ENCODE measurements at places on chromosomes 1 and 21.

DNA sequence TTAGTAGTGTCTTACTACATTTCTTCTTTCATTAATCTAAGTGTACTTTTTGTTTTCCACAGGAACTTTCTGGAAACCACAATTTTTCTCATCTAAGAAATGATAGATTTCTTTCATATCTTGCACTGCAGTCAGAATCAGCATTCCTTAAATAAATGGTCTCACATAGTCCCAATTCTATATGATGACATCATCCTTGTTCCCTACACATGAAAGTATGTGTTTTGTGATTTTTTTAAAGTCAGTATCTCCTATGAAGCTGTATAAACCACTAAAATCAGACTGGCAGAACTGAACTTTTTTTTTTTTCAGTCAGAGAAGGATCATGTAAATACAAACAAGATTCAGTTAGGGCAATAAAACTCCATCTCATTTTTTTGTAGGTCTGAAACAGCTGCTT lies 742.6 kb upstream of the CXADR start:
- no peak for DNase-seq

DNA sequence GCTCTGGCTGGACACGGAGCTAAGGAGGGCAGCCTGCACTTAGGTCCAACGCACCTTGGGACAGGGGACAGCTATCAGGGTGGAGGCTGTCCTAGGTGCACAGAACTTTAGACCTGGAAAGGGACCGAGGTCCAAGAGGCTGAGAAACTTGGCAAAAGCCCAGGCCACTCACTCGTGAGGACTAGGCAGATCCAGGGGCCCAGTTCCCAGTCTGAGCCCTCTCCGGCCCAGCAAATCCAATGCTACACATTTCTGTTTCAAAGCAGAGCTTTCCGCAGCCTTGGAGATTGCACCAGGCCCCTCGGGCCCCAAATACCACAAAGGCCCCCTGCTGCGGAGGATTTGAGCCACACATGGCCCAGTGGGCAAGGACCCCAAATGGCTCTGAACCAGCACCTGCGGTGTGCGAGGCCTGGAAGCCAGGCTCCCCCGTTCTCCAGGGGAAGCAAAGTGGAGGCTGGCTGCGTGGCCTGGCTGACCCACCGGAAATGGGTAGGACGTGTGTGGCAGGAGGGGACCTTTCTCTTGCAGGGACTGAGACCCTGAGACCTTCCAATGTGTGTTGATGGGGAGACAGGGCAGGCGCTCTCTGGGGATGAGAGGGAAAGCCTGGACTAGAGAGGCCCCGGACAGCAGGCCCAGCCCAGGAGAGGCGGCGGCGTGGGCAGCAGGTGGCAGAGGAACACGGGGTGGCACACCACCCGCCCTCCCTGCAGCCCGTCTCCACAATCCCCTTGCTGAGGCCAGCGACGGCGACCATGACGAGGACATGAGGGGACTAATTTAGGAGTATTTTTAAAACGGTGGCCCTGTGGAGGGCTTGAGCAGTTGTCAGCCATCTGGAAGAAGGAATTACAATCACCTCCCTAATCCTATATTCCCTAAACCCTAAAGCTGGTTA lies 118.7 kb downstream of the CASZ1 start:
- DNase-seq: no peak

DNA sequence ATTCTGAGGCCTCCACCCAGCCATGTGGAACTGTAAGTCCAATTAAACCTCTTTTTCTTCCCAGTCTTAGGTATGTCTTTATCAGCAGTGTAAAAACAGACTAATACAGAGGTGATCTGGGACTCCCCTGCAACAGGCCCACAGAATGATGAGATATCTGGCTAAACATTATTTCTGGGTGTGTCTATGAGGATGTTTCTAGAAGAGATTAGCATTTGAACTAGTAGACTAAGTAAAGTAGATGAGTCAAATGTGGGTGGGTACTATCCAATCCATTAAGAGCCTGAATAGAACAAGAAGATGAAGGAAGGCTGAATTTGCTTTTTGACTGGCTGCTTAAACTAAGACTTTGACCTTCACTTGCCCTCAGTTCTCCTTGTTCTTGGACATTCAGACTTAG lies 396.5 kb upstream of the LRRC7 start:
- DNase-seq: peak; percentile 45

DNA sequence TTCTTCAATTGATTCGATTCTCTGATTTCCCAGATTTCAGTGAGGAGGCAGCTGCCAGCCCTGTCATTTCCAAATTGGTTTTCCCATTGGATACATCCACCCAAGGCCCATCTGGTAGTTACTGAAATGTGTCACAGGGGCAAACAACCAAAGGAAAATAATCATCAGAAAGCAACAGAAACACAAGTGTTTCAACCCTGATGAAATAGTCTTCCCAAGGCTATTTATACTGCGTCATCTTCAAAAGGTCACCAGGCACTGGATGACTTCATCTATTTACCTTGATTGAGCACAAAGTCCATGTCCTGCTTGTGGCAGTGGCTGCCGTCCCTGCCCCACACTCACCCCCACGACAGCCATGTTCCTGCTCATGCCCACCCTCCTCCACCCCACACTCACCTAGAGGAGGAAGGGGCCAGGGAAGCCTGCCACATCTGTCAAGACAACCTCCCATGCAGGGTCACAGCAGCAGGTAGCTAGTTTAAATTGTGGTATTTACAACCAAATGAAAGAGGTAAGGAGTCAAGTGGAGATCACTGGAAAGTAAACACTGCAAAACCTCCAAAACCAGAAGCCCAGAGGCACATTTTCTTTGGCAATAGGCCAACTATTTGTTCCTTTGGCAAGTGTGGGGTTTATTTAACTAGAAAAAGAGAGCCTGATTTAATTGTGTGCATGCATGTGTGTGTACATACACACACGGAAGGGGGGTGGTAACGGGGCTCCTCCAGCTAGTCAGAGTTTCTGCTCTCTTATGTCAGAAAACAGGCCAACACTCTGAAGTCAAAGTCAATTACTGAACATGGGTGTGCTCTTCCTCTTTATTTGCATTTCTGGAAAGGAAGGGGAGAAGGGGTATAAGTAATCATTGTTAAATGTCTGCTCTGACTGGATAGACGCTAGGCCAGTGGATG lies 49.5 kb upstream of the RAB4A start:
- no peak for DNase-seq

- peak; percentile 71 for DNase-seq
These were observed 44.1 kb upstream of the BCL10 start for GRCh38 chr1:85320371-85321131.

GRCh38 chr1:9025449-9025848 lies 774 bp downstream of the SLC2A7 start:
- no peak for DNase-seq

DNA sequence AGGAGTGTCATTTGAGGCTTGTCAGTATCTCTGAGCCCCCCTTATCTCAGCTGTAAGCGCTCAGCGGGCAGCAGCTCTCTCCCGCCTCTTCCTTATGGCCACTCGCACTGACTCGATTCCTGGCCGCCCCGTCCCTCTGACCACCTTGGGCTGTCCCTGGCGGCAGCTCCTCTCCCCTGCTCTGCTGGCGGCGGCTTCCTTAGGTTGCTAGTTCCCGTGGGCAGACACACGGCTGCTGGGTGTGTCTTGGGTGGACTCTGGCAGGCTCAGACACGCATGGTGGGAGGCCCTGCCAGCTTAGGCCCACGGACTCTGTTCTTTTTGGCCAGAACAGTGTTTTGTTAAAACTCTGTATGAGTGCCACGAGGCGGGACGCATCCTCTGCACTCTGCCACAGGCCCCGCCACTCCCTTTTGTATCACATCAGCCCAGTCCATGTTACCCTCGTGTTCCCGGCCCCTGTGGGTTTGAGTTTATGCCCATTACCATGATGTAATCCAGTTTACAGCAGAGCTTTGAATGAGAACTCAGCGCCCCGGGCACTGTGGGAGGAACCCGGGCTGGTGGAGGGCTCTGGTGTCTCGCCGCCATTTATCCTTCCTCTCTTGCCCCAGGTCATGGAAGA lies 45.9 kb downstream of the COQ8A start:
- DNase-seq: no peak

DNA sequence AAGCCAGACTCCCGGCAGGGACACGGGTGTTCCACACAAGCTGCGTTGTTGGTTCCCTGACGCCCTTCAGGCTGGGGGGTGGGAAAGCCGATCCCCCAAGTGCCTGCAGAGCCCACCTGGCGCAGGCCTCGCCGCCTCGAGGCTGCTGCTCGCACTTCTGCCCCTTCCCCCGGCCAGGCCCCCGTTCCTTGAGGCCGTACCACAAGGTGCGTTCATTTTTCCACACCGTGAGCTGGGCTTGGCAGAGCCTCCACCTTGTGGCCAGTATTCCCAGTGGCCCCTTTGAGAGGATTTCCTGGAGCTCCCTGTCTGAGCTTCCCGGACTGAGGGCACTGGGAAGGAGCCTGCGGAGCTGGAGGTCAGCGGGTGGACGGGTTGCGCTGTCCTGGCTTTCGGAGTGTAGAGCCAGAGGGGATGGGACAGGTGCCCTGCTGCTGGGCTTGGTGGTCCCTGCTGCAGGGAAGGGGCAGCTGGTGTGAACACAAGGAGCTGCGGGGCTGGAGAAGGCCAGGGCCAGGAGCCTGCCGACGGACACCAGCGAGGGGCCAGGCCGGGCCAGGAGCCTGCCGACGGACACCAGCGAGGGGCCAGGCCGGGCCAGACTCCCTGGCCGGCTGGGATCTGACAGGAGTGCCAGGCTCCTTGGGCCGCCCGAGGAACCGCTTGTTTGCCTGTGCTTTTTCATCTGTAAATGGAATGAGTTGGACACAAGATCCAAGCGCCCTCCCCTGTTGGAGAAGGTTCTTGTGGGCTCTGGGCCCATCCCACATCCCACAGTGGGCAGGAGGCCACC lies 18.4 kb downstream of the PDXK start:
- DNase-seq: no peak

DNA sequence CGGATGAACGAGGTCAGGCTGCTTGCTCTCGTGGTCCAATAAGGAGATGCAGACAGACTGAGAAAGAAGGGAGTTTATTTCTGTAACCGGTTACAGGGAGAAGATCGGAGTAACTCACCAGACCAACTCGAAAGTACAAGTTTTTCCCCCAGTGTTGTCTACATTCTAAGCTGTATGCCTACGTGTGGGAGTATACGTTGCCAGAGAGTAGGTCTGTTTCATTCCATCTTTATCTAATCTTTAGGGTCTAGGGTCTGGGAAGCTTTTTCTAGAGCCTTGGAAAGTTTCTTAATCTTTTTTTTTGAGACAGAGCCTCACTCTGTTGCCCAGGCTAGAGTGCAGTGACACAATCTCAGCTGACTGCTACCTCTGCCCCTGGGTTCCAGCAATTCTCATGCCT lies 4.7 kb upstream of the PADI1 start:
- DNase-seq: no peak

DNA sequence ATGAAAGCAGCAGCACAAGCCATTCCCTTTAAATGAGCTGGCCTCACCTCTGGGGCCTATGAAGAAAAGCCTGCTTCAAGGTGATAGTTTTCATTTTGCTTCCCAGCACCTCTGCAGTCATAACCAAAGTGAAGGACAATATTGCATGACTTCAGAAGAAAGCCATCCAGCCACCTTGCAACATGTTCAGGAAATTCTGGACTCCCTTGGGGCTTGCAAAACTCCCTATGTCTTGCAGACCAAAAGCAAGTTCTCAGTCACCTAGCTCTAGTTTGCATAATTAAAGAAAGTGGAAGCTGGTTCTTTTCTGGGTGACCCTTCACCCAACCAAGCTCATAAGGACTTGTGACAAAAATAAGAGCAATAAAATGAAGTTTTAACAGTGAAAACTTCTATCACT lies 87.6 kb downstream of the GFI1 start:
- no peak for DNase-seq

- DNase-seq: no peak
These were observed at the start of gene CA14 for GRCh38 chr1:150257624-150258585. Gene CA14, plus strand, starts transcription at chr1:150257774. Its CDS starts 355 bp downstream, at chr1:150258129.

DNA sequence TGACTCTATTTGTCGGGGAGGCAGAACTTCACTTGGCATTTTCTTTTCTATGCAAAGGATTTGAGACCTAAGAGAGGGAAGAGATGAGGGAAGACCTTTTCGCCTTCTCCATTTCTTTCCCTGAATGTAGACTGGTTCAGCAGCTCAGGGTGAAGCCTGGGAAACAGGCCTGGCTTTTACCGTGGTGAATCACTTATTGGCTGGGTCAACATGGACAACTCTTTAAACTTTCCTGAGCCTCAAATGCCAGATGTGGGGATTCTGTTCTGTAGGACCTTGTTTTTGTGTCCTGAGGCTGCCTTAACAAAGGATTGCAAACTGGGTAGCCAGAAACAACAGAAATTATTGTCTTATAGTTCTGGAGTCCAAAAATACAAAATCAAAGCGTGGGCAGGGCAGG lies 455.8 kb upstream of the VAMP3 start:
- DNase-seq: no peak

GRCh38 chr21:28344985-28345384 lies 647.7 kb downstream of the LTN1 start:
- DNase-seq: no peak

DNA sequence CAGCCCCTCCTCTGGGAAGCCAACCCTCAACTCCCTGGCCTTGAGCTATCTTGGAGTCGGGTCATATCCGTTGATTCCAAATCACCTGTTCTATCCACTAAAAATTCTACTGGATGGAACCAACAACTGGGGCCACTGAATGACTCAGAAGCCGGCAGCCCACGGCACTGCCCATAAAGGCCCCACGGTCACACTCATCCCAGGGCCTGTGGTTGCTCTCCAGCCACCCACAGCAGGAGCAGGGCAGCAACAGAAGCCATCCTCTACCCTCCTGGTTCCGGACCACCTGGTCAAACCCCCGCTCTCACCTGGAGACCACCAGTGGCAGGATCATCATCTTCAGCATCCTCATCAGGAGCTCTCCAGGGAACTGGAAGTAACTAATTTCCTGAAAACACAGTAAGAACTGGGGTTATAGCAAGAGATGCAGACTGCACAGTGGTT lies 8.4 kb downstream of the SLC1A7 start:
- no peak for DNase-seq

- DNase-seq: no peak
These were observed 59.0 kb upstream of the MACF1 start for GRCh38 chr1:39145331-39145965.

DNA sequence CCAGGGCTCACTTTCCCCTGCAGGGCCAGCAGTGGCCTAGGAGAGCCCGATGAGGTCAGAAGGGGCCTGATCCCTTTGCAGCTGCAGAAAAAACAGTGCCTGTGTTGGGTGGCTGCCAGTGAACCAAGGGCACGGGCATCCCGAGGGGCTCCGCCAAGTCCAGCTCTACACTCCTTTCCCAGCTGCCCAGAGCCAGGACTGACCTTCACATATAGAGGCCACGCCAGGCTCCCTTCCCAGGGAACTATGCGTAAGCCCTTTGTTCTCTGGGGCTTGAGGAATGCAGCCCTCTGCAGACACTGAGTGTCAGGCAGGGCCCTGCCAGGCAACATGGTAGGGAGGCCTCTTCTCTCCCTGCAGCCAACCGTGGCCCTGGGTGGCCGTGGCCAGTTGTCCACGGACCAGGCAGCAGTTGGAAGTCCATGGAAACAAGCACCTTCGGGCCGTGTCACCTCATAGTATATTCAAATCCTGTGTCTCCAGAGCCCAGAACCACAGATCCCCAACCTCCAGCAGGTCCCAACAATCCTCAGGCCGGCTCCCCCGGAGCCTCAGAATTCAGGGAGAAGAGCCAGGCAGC lies 194.0 kb downstream of the NPHP4 start:
- DNase-seq: no peak

- DNase-seq: no peak
These were observed 431 bp downstream of the EEIG2 start for GRCh38 chr1:108560189-108560873.

- DNase-seq: no peak
These were observed 20.9 kb downstream of the TMEM50B start for GRCh38 chr21:33458861-33459260.
